ENCODE measurements at places on chromosomes 7 and 10. TPM values are rescaled to one million over a fixed set of nuclear protein-coding genes. Genes with fewer than 3 reads are reported as not detected.

- no peak for DNase-seq
These were observed 78.2 kb downstream of the GALNT11 start for GRCh38 chr7:152103691-152104090.

GRCh38 chr10:127894146-127894545 lies 1.4 kb upstream of the CLRN3 start:
- no peak for DNase-seq

DNA sequence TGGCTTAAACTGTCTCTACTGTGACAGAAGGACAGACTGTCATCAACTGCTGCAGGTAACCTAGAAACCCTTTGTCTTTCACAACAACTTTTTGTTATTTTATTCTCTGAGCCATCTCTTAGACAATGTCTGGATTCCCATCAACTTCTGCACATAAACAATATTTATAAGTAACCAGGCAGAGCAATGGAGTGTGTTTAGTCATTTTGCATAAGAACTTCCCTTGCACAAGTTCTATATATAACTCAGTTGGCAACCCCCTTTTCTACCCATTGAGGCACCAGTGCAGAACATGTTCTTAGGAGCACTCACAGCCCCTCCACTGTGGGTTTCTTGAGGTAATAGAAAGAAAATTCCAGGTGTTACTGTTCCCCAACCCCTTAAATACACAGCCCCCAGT lies 65.0 kb upstream of the IL6 start:
- DNase-seq = no peak

GRCh38 chr10:92829786-92830377 lies 18.4 kb upstream of the EXOC6 start:
- no peak for DNase-seq

- no peak for DNase-seq
These were observed 51.2 kb downstream of the INSYN2A start for GRCh38 chr10:127145173-127145572.

DNA sequence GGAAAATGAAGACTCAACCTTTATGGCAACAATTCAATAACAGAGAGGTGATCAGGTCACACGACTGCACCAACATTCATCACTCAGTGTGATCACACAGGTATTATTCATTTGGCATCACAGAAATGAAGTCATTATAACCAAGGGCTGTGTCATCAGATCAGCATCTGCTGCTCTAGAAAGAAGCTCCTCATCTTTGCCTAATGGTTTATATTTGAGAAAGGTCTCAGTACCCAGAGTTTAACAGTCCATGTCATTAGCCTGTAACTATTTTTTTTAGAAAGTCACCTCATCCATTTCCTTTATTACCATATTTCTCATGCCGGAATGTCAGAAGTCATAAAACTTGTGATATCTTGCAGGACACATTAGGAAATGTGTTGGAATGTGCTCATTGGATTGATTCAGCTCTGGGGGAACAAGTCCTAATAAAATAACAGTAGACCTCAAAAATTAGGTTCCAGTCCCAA lies 45.1 kb upstream of the PRKG1 start:
- no peak for DNase-seq

- DNase-seq = no peak
These were observed 216.5 kb upstream of the TMEM196 start for GRCh38 chr7:19989906-19990305.

- DNase-seq = no peak
These were observed 560.9 kb downstream of the SDK1 start for GRCh38 chr7:3861941-3862340.

DNA sequence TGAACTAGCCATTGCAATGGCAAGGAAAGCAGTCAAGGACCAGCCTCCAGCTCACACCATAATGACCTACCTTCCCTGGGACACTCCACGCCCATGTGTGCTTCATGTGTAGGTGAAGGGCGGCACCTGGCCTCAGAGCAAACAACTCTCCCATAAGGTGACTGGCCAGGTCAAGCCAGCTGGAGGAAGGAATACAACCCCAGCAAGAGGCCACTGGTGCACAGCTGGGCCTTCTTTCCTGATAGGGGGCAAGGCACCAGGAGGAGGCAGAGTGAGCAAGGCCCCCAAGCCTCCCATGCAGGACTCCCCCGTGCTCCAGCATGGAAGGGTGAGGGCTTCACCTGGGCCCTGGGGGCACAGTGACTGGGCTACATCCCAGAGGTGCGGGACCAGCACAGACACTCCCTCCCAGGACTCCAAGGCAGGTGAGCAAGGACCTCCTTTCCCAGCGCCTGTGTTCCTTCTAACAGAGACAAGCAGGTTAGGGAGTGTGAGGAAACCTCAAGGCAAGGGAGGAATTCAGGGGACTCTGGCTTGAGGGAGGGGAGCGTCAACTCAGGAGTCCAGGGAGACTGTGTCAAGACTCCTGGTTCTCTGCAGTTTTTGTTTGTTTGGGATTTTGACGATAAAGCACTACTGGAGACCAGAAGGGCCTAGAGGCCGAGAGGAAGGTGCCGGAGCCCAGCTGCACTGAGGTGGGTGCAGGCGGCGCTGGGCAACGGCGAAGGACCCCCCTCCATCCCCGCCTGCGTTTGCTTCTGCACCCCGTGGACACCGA lies 1.7 kb downstream of the PTPRN2 start:
- DNase-seq = no peak

- no peak for DNase-seq
These were observed 45.8 kb downstream of the EXOC6 start for GRCh38 chr10:92894081-92894655.

DNA sequence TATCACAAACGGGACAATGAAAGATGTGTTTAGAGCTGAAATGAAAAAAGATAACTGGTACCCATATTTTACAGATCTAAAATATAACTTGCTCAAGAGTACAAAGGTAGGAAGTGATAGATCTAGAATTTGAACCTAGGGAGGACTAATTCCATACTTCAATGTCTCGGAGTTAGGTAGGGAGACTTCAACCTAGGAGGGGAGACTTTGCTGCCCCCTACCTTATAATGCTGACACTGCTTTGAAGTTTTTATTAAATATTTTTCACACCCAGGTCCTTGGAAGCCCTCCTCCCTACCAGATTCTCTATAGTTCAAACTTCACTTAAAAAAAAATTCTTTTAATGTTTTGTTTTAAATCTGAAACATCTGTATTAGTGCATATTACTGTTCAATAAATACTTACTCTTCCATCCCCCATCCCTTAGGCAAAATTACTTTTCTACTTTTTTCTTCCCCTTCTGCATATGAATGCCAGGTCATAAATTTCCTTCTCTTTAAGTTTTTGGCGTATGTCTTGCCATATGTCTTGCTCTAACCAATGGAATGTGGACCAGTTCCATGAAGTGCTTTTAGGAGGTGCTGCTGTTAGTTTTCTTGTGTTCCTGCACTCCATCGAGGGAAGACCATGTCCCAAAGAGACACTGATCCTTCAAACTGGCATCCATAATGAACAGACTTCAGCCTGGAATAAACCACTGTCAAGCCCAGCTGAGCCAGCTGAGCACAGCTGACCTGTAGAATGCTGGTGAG lies 57.8 kb downstream of the MICU1 start:
- no peak for DNase-seq

DNA sequence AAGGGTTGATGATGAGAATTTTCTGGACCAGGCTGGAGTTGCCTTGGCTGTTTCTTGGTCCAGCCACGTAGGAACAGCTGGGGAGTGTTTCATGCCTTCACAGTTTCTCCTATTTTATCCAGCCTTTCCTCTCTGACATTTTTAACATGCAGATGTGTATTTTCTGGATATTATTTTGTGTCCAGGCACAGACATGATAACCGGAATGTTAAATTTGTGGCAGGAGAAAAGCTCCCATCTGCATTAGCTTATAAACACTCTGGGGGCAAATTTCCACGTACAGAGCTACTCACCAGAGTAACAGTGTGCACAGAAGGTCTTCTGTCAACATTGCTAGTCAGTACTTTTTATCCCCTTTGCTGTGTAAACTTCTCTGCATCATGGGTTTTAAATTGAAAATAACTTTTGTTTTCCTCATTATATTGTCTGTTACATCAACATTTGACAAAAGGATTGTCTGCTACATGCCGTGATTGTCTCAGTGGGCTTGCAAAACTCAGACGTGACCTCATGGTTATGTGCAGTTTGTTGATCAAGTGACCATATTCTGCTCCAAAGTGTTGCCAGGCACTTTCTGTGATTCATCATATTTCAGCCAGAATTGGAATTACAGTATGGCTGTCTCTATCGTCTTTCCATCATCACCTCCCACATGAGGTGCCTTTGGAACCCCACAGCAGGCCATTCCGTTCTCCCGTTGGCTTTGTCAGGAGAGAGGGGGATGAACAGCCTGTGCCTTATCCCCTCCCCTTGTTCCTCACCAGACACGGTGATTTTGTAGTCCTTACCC lies 41.4 kb downstream of the INSYN2A start:
- no peak for DNase-seq

- no peak for DNase-seq
These were observed 132.8 kb downstream of the ELFN1 start for GRCh38 chr7:1802899-1803298.

DNA sequence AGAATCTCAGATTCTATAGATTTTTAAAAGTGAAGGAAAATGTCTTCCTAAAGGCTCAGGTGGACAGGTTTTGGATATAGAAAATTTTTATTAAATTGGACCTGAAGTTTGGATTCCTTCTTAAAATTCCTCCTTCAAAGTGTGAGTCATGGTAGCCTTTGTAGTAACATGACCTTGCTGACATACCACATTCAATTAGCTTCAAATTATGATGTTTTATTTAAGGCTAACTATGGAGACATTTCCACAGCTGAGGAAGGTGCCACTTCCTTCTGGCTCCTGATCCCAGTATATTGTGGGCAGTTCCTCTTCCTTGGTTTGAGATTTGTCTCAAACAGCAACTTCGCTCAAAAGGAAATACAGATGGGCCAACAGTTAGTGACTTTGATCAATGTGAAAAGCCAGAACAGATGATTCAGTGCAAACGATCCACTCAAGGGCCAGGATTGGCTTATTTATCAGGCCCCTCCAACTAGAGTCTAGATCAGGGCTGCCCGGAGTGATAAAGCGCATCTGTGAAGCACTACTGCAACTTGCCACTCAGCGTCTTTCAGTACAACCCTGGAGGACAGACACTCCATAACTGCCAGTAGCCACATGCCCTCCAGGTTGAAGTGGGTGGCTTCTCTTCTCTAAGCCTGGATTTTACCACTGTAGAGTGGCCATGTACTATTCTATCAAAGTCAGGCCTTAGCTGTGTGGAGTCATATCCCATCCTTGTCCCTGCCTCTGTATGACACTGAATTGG lies 573.5 kb downstream of the KIF20B start:
- no peak for DNase-seq

GRCh38 chr10:44386546-44387052 lies 1.7 kb upstream of the CXCL12 start:
- peak; percentile 81 for DNase-seq

DNA sequence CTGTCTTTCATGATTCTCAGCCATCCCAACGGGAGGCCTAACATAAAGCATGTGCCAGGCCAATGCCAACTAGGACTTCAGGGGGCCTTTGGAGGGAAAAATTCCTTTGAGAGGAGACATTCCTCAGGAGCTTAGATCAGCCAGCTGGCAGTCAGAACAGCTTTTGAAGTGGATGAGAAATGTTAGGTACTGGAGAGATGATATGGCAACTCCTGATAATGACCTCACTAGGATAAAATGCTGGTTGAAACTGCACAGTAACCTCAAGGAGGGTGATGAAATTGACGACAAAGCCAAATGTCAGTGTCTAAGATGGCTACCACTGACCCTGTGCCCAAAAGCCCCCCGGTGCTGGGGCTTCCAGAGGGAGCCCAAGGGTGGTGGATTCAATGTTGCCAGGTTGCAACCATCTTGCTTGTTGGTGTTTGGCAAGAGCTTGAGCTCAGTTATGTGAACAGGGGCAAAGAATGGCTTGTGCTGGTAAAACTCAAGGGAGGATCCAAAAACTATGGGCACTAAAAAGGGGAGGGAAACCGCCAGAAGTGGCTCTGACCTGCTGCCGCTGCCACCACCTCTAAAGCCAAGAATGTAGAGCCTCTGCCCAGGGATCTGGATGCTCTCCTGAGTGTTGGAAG lies 121.2 kb downstream of the UBE2H start:
- no peak for DNase-seq

DNA sequence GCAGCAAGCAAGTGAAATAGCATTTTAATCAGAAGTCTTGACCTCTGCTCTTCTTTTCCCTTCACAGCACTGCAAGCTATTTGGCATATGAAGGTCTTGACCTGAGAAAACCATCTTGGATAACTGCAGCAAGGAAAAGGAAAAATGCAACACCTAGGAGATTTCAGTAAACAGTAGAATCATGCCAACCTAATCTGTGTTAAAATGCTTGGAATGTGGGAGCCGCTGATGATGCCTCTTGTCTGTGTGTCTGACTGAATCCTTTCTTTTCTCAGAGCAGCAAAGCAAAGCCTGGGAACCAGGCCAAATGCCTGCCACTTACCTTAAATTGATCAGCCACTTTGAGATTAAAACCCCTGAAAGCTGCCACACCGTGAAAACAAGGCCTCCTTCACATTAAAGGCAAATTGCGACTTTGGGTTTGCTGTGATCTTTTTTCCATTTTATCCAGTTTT lies 80.4 kb upstream of the CDK6 start:
- DNase-seq = no peak

GRCh38 chr7:101108961-101109360 lies 17.9 kb upstream of the SERPINE1 start:
- peak; percentile 18 for DNase-seq

- no peak for DNase-seq
These were observed 153.6 kb downstream of the AOAH start for GRCh38 chr7:36570528-36571189.

- no peak for DNase-seq
These were observed 56.4 kb downstream of the SLC16A12 start for GRCh38 chr10:89478739-89479654.

DNA sequence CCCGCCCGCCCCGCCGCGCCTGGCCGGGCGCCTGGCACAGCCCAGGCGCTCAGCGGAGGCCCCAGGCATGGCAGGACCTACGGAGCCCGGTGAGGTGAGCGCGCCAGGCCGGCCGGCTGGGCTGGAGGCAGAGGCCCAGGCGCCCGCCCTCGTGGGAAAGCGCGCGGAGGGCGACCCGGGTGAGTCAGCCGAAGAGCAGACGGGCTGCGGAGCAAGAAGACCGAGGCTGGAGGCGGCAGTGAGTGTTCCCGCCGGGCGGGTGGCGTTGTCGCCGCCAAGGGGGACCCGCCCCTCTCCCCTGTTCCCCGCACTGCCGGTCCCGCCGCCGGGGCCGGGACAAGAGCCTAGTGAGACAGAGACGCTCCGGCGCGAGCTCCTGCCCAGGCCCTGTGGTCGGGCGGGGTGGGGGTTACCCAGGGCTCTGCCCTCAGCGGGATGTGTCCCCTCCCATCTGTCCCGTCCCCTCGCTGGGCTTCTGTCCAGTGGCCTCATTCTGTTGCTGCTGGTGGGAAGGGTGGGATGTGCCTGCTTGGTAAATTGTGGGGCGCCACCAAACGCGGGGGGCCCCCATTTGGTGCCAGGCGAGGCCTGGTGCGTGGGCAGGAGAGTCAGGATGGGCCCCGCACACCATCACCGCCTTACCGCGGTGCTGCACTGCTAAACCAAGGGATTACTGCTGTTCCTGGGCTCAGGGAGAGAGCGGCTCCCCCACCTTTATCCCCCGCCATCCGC lies 17.0 kb upstream of the NODAL start:
- peak; percentile 88 for DNase-seq

Gene CXCL12
- 144 TPM for total RNA-seq

Gene SLC16A9
- total RNA-seq = 0.89 TPM

Gene MOGAT3
- not detected for total RNA-seq

Gene MALRD1
- 1.1 TPM for total RNA-seq

Gene DOCK4
- total RNA-seq = 16.8 TPM

Gene KNDC1
- not detected for total RNA-seq

Gene TAS2R60
- total RNA-seq = not detected

Gene TMEM236
- total RNA-seq = 0.51 TPM

Gene OR13A1
- not detected for total RNA-seq

Gene SPDYE11
- not detected for total RNA-seq
